ENCODE measurements at places on chromosomes 7 and 10.

DNA sequence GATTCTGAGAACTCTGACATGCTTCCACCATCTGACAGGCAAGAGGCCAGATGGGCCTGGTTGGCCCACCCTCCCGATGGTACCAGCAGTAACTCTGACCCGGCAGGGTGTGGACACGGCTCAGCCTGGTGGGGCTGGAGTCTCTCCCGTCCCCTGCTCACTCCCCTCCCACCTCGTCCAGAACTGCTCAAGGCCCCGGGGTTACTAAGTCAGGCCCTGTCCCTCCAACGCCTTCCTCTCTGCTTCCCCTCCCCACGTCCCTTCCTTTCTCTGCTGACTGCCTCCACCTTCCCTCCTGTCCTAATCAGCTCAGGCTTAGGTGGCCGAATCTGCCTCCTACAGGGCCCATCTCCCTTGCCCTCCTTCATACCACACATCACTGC lies 12.5 kb downstream of the CALML5 start:
- no peak for DNase-seq

DNA sequence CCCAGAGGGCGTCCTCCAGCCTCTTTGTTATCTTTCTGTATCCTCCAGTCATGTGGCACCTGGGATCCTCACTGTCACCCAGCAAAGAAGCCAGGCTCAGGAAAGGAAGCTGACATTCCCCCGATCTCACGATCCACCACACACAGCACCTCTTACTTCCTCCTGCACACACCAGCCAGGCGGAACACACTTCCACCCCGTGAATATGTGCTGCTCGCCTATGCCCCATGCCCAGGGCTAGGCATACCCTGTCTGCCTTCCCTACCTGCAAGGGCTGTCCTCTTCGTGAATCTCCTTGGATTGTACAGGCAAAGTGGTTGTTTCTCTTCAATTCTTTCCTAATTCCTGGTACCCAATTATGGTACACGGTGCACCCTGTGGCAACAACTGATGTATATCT lies 191.0 kb downstream of the TNS3 start:
- no peak for DNase-seq

DNA sequence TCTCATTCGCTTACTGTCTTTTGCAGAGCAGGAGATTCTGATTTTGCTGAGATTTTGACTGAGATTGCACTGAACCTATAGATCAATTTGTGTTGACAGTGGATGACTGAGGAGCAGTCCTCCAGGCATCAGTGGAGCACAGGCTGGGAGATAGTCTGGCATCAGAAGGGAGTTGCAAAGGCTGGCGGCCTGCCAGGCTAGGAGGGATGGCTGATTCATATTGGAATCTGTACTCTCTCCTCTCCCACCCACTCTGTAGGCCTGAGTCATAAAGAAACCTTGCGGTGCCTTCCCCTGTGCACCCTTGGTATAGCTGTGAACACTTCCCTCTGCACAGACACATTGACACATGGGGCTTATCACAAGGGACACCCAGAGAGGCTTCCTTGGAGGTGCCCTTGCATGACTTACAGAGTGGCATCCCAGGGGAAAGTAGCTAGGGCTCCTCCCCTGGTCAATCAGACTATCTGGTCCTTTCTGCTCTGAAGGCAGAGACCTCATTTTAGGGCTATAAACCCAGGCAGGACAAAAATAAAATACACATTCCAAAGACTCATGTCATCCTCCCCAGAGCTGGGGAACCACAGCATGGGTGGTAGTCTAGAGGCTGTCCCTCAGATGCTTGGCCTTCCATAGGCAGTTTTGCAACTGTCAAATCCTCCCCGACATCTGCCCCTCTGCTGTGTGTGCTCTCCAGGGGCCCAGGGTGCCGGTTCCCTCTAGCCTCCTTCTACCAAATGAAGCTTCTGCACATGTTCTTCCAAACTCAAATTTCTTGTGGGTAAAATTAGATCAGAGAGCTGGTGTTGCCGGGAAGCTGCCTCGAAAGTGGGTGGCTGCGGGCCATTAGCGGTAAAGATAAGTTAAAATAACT lies 37.4 kb upstream of the EEPD1 start:
- DNase-seq = no peak

- DNase-seq = no peak
Measured at GRCh38 chr7:76354516-76354915, 4.3 kb downstream of the YWHAG start.

DNA sequence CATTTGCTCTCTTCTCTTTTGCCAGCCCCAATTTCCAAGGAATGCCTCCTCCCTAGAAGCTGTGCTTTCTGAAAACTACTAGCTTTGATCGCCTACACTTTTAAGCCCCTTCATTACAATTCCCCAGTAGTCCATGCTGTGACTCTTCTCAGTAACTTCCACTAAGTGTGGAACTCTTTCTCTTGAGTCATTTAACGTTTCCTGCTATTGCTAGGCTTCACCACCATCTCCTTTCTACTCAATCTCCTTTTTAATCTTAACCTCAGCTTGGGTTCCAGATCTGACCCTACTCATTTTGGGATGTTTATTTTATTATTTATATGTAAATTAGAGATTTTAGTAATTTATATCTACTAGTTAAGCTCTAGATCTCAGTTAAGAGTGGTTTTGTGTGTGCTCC lies 14.4 kb upstream of the SEMA3D start:
- DNase-seq = no peak

DNA sequence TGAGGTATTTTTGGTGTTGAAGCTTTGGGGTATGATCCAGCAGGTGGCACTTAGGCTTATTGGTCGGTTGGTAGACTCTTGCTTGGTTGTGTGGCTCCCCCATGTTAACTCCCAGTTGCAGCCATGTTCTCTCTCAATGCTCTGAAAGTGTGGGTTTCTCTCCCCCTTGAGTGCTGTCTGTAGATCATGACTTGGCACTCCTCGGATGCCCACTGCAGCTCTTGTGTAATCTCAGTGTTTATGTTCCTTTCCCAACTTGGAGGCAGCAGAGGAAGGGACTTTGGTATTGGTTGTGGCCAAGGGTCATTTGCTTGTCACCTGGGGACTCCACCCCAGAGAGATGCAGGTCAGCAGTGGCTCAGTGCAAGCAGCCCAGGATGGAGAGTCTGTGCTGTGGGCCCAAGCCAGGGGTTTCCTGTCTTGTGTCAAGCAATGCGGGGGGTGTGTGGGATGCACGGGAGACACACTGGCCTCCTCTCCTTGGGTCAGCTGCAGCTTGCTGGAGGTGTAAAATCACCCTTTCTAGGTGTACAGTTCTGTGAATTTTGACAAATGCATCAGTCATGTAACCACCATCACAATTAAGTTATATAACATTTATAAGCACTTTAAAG lies 36.9 kb downstream of the PIK3CG start:
- no peak for DNase-seq

- DNase-seq = no peak
Measured at GRCh38 chr7:148031811-148032210, 558.8 kb upstream of the C7orf33 start.

DNA sequence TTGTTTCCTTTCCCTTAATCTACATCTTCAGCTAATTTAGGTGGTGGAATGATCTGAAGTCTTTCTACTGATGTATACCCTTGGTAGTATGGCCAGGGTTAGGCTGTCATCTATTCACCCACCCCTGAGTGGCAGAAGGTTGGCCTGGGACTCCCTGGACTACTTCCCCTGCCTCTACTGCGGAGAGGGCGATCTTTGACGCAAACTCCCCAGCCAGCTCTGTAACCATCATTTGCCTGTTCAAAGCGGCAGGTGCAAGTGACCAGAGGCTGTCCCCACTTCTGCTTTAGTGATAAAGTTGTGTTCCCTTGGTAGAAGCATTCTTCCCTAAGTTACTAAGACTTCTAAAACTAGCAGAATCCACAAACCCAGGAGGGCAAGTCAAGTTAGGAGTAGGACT lies 70.8 kb upstream of the UNC5B start:
- DNase-seq = no peak

- no peak for DNase-seq
Measured at GRCh38 chr10:133143200-133143533, 16.9 kb upstream of the KNDC1 start.

- DNase-seq = no peak
Measured at GRCh38 chr10:80144067-80144695, 11.7 kb downstream of the PLAC9 start.

- DNase-seq = no peak
Measured at GRCh38 chr7:21616796-21617436, 74.1 kb downstream of the DNAH11 start.

DNA sequence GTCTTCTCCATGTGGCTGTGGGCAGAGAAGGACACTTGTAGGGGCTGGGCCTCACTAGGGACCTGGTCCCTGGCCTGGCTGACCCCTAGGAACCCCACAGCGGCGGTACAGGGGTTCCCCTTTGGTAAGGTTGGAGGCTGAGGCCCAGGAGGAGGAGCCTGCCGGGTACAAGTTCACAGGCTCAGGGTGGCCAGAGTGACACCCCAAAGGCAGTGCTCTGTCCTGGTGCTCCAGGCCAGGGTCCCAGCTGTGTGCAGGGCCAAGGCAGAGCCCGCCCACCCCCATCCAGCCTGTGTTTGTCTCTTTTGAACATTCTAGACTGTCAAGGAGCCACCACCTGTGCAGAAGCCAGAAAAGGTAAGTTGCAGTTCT lies 23.3 kb downstream of the ANTXRL start:
- DNase-seq = no peak

GRCh38 chr7:101874028-101874427 lies 56.6 kb downstream of the CUX1 start:
- no peak for DNase-seq

DNA sequence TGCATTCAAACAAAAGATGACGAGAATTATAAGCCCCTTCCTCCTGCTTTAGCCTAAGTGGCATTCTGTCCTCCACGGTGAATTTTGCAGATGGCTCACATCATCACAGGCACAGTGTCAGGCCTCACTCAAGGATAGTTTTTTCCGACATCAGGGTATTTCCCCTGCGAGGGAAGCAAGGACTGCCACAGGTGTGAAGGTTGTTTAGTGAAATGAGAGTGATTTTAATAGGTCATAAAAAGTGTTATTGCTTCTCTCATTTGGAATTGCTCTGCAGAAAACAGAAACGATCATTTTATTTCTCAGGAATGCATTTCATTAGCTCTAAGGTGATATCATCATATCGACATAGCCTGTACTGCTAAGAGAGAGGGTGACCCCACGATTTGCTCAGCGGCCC lies 128.7 kb upstream of the LANCL2 start:
- no peak for DNase-seq

DNA sequence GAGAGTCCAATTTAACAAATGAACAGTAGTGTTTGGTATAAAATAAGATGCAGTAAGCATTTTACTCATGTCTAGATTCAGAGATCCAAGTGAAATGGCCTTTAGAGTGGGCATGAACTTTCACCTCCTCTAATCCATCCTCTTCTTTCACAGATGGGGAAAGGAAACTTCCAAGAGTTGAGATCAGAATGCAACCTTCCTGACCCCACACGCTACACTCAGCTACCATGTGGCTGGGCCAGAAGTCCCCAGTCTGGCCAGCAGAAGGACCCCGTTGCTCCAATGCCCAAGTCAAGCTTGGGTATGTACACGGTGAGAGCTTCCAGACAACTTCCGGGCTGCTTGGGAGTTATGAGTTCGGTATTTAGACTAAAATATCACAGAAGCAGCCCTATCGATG lies 228.0 kb downstream of the ELMO1 start:
- DNase-seq = no peak

- no peak for DNase-seq
Measured at GRCh38 chr7:124597509-124597908, 168.1 kb downstream of the GPR37 start.

DNA sequence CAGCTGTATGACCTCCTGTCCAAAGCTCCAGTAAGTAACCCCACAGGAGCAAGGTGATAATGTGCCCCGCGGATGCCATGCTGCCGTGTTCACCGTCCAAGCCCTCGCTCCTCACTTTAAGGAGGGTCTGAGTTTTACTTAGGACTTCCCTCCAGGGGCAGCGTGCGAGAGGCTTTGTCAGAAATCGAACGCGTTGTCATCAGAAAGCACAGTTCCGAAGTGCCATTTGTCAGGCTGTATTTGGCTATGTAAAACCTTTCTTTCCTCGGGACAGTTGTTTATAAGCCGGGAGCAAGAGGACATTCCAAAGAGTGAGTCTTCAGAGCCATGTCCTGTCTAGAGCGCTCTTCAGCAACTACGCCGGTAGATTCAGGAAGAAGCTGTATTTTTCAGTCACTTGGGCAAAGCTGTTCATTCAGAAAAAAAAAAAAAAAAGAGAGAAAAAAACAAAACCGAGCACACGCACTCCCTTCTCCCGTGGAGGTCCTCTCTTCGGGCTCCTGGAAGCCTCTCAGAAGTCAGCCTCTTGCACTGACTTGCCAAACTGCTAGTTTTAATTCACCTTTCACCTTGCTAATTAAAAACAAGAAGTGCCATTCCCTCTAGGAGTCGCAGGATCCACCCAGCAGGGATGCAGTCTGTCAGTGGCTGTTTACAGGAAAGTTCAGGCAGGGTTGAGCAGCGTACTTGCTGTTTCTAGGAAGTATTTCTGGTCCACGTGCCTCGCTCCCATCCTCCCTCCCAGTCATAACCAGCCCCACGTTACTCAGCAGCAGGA lies at the start of gene SEMA3E:
TSS of gene SEMA3E (minus strand) at position 676 of the 778 bp plus-strand sequence.
- DNase-seq = no peak

- no peak for DNase-seq
Measured at GRCh38 chr10:57696641-57697040, 571.1 kb downstream of the IPMK start.

DNA sequence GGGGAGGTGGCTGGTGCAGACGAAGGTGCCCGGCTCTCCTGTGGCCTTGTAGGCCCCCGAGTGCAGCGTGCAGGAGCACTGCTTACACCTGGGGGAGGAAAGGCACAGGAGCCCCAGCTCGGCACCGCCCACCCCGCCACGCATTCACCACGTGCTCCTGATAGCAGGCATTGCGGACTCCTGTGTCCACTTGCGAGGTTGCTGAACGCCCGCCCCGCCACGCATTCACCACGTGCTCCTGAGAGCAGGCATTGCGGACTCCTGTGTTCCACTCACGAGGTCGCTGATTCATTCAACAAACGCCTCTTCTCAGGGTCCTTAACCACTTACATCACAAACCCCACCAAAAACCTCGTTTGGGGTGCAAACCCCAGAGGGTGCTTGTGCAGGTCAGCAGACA lies 13.9 kb downstream of the MICALL2 start:
- DNase-seq = no peak

- DNase-seq = no peak
Measured at GRCh38 chr7:2483494-2483893, 7.3 kb upstream of the GRIFIN start.

GRCh38 chr10:5629303-5630111 lies 36.9 kb downstream of the ASB13 start:
- peak; percentile 5 for DNase-seq

- DNase-seq = peak; percentile 24
Measured at GRCh38 chr7:41882256-41882655, 179.4 kb upstream of the INHBA start.

DNA sequence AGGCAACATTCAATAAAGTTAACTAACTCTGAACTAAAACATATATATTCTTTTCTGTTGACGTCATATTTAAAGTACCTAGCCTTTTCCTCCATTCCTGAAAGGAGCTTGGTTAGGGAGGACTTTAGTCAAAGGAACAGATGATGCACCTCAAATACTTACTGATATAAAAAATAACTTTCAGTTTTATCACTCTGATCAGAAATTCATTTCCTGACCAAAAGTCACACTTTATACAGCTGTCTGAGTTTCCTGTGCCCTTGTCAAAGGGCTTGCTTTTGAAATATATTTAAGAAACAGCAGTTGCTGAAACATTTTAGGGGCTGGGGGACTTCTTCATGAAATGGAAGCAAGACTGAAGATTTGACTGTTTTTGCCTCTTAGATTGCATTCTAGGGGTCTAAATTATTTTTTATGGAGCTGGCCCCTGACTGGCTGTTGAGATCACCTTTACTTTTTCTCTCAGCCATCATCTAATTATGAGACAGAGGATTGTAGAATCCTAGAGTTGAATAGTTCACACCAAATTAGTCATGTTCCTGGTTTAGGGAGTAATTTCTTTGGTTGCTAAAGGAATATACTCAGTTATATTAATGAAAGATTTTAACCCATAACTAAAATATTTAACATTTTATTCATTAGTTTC lies 46.6 kb downstream of the GLCCI1 start:
- no peak for DNase-seq

Measured in hypothalamus (tissue), 51 donors.